IMR-90 (cell line): ENCODE measurements at places on chromosomes 7 and 10. TPM values are rescaled to one million over a fixed set of nuclear protein-coding genes. Genes with fewer than 3 reads are reported as not detected.

The SNCG gene
- 10.6 and 11.9 TPM in 2 replicates for total RNA-seq

The NDUFB8 gene
- 98.3 and 99.1 TPM in 2 replicates for total RNA-seq

The DEPP1 gene
- 11.7 and 13.6 TPM in 2 replicates for total RNA-seq

The DGKI gene
- total RNA-seq = 15.3 and 15.8 TPM in 2 replicates

The MORN4 gene
- total RNA-seq = 3.2 and 3.3 TPM in 2 replicates

The MAGI2 gene
- total RNA-seq = 17.9 and 27.2 TPM in 2 replicates

The PTPRN2 gene
- total RNA-seq = under 0.01 TPM in 1 of 2 replicates, not detected in the other

The CALML3 gene
- not detected in 2 replicates for total RNA-seq

The MALRD1 gene
- 0.56 and 1.1 TPM in 2 replicates for total RNA-seq

The INHBA gene
- 112 and 133 TPM in 2 replicates for total RNA-seq

The ANXA7 gene
- 102 and 120 TPM in 2 replicates for total RNA-seq

The ENKUR gene
- total RNA-seq = under 0.01 TPM in 1 of 2 replicates, not detected in the other

The INSYN2A gene
- total RNA-seq = under 0.01 and 0.18 TPM in 2 replicates

The IQCE gene
- total RNA-seq = 5.0 and 6.7 TPM in 2 replicates

The STOX1 gene
- under 0.01 and 0.18 TPM in 2 replicates for total RNA-seq

The NPC1L1 gene
- not detected in 2 replicates for total RNA-seq

The OR6B1 gene
- not detected in 2 replicates for total RNA-seq

The HTRA1 gene
- 23.1 and 28.5 TPM in 2 replicates for total RNA-seq

The KCP gene
- total RNA-seq = not detected in 2 replicates

The SERPINE1 gene
- total RNA-seq = 1,441 and 1,485 TPM in 2 replicates

The FLNC gene
- total RNA-seq = 116 and 139 TPM in 2 replicates

The FEZF1 gene
- not detected in 2 replicates for total RNA-seq

The SPAM1 gene
- total RNA-seq = not detected in 2 replicates

The AMPH gene
- total RNA-seq = 3.9 and 4.2 TPM in 2 replicates

The GUSB gene
- total RNA-seq = 9.7 and 12.9 TPM in 2 replicates

The LRGUK gene
- under 0.01 TPM in 1 of 2 replicates, not detected in the other for total RNA-seq

The VWA2 gene
- not detected in 2 replicates for total RNA-seq

The ARHGAP22 gene
- 28.3 and 35.3 TPM in 2 replicates for total RNA-seq

The CTBP2 gene
- 74.2 and 81.0 TPM in 2 replicates for total RNA-seq

The CNNM1 gene
- total RNA-seq = 0.18 and 0.28 TPM in 2 replicates

The OR2AE1 gene
- total RNA-seq = 0.18 TPM in 1 of 2 replicates, not detected in the other

The CHRM2 gene
- total RNA-seq = 144 and 184 TPM in 2 replicates

The CYP3A4 gene
- total RNA-seq = not detected in 2 replicates

The FANK1 gene
- total RNA-seq = 0.90 and 1.9 TPM in 2 replicates

The FGL2 gene
- total RNA-seq = 0.56 and 1.3 TPM in 2 replicates

The FAM25A gene
- not detected in 2 replicates for total RNA-seq

The MBLAC1 gene
- total RNA-seq = 0.56 and 0.72 TPM in 2 replicates

The NUDT1 gene
- 36.1 and 49.1 TPM in 2 replicates for total RNA-seq
